ENCODE measurements at places on chromosomes 6 and 20.

DNA sequence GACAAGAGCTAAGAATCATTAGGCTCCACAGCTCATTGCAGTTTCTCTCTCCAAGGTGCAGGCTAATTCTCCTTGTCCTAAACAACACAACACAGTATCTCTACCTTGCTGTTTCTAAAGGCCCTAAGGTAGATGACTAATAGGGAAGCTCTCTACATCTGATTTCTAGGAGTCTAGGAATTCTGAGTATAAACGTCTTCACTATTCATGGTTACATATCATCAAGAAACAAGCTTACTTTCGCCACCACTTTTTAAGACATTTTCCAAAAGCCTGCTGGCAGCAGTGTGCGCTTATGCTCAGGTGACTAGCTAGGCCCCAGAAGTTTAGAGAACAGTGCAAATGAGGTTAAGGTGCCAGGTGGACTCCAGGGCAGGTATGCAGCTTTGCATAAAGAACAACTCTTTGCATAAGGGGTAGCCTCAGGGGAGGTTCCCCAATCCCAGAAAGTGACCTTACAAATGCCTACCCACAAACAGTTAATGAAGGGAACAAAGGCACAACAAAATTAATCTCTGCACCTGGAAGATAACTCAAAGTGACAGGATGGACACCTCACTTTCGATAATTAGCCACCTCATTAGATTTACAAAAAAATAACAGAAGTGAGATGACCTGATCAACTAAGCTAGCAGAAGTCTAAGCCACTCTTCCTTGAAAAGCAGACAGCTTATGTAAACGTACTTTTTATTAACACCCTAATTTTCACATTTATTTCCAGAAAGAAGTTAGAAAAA, 20.1 kb downstream of the B4GALT5 start:
- no peak for DNase-seq

DNA sequence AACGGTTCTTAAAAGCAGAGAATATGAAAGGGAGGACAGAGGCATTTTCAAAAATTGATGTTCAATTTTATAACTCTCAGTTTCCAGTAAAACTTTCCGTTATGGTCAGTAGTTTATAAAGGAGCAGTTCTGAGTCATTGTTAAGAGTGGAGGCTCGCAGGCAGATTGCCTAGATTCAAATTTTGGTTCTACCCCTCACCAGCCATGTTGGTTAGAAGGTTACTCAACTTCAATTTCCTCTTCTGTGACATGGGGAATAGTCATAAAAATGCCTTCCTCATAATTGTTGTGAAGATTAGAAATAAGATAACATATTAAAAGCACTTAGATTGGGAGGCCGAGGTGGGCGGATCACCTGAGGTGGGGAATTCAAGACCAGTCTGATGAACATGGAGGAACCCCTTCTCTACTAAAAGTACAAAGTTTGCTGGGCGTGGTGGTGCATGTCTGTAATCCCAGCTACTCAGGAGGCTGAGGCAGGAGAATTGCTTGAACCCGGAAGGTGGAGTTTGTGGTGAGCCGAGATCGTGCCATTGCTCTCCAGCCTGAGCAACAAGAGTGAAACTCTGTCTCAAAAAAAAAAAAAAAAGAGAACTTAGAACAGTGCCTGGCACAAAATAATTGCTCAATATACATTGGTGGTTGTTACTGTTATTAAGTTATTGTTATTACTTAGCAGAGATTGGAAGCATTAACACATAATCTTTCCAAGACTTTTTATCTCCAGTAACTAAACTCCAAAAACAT, 348.9 kb downstream of the NRN1 start:
- no peak for DNase-seq

- peak; percentile 33 for DNase-seq
Observed at GRCh38 chr6:147507162-147508041, 1.1 kb upstream of the SAMD5 start.

- no peak for DNase-seq
Observed at GRCh38 chr20:40953856-40954255, 74.8 kb upstream of the TOP1 start.

- no peak for DNase-seq
Observed at GRCh38 chr6:3517350-3517749, 60.5 kb upstream of the SLC22A23 start.

- no peak for DNase-seq
Observed at GRCh38 chr6:41704656-41705310, 30.6 kb downstream of the TFEB start.

- no peak for DNase-seq
Observed at GRCh38 chr20:1840817-1841553, 54.2 kb upstream of the SIRPA start.

- peak; percentile 71 for DNase-seq
Observed at GRCh38 chr20:63940472-63941266, 15.5 kb downstream of the UCKL1 start.

DNA sequence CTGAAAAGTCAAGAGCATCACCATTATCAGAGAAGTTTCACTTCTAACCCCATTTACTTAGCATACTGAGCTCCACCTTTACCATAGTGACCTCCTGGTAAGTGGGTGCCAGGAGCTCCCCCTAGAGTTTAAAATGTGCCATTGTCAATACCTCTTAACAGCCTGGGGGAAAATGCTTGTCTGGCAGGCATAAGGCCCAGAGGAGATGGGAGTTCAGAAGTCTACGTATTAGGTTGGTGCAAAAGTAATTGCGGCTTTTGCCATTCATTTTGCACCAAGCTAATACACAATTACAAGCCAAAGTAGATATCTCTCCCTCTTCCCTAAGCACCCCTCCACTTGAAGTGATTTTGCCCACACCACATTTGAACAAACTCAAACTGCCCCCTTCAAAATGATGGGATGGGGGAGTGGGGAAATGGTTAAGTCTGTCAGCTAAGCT, 919.0 kb downstream of the KIF16B start:
- DNase-seq, result peak; percentile 92

DNA sequence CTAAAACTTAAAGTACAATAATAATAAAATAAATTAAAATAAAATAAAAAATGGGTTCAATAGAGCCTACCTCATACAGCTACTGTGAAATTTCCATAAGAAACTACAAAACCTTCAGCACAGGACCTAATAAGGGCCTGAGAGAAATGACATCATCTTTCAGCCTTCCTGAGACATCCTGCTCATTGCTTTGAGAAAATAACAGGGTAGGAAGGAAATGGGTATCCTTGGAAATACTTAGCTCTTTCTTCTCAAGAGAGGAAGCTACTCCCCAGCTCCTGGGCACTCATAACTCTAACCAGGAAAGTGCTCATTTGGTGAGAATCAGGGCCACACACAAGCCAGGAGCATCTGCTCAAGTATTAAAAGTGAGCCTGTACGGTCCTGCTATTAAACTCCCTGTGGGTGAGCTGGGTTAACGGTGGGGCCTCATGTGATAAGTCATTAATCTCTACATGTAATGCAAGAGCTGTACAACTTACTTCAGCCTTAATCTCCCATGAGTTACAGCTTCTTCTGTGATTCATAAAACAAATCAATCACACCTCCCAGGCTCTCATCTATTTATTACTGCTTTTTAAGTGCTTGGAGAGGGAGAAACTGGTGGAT, 141.4 kb downstream of the MAFB start:
- no peak for DNase-seq

- no peak for DNase-seq
Observed at GRCh38 chr20:61298661-61299060, 46.6 kb downstream of the CDH4 start.

GRCh38 chr6:141851063-141851462, 281.7 kb upstream of the GJE1 start:
- DNase-seq, result no peak

DNA sequence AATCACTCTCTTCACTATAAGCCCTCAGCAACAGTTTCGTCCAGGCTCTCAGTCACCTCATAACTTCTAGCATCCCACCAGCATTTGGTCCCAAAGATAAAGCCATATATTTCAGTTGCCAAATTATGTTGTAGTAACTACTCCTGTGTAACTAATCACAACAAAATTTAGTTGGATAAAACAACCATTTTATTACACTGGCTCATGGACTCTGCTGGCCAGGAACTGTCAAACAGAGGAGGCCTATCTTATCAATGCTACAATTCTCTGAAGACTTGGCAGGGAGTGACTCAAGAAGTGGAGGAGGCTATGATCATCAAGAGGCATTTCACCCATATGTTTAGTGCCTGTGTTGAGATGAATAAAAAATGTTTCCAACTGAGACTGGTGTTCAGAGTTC, 1082.3 kb upstream of the GJE1 start:
- no peak for DNase-seq

GRCh38 chr20:18858816-18859215, 45.2 kb downstream of the SCP2D1 start:
- DNase-seq, result no peak

DNA sequence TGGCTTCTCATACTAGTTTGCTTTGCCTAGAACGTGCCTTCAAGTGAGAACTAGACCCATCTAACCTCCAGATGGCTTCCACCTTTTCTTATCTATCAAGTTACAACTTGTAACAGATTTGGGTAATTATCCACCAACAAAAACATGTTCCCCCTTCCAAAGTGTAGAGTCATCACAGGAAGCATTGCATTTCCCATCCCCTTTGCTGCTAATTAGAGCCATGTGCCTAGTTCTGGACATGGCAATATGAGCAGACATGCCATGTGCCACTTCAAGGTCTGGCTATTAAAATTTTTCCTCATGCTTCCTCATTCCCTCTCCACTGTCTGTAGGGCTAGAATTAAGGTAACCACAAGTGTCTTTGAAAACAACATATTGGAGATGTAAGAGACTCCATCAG, 814.4 kb downstream of the TENT5A start:
- no peak for DNase-seq

- DNase-seq, result no peak
Observed at GRCh38 chr20:24418731-24419130, 50.7 kb upstream of the SYNDIG1 start.

DNA sequence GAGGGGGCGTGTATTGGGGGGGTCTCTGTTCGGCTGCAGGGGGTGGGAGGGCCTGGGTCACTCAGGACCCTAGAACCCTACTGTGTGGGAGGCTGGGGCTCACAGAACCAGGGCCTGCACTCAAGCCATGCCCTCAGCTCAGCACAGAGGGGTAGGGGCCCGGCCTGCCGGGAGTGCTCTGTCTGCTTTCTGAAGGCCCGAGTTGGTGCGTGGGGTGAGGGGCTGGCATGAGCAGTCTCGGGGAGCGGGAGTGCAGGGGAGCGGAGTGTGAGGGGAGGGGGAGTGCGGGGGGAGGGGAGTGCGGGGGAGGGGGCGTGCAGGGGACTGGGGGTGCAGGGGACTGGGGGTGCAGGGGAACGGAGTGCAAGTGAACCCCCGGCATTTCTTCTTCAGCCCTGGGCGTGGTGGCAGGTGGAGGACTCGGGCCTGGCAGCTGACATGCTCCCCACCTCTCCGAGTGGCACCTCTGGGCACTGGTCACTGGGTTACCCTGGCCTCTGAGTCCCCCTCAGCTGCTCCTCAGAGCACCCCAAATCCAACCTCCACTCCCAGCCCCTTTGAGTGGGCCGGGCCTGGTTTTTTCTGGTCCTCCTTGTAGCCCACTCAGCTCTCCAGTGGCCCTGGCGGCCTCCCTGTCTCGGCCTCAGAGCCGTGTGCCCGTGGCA, 1.0 kb downstream of the COL20A1 start:
- DNase-seq, result peak; percentile 62

DNA sequence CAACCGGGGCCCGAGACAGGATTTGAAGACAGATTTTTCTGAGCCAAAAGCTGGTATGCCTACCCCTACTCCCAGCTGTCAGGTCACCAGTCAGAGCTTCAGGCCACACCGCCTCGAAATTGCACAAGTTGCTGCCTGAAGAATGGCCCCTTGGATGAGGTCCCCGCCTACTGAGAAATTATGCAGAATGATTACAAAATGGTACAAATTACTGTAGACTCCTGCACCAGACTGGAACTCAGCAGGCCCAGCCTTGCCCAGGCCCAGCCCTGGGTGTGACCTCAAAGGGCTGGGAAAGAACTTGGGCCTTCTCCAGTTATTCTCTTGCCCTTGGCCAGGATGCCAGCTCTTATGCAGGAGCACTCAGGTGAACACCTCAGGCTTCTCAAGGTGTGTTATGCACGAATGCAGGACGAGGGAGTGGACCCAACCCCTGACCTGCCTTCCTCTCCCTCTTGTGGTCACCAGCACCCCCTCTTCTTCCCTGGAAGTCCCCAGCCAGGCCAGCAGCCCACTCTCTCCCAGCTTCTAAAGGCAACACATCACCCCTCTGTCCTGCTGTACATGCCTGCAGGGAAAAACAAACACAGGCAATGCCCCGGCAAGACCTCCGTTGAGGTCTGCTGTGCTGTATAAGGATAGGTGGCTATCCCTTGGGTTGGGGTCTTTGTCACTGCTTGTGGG, 88.7 kb upstream of the NAA20 start:
- DNase-seq, result no peak
